Putamen (tissue), 1 donor: ENCODE measurements at places on chromosomes 2 and 18.

DNA sequence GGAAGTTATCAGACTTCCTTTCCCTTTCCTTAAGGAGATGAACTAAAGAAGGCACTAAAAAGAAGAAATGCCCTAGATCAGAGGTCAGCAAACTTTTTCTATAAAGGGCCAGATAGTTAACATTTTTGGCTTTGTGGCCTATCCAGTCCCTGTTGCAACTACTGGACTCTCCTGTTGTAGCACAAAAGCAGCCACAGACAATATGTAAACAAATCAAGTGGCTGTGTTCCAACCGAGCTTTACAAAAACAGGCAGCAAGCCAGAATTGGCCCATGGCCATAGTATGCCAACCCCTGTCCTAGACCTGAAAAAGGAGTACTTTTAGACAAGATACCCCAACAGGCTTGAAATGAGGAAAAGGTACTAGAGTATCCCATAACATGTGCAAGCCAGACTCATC is 10.9 kb downstream of the NHEJ1 start:
- DNase-seq, result no peak

DNA sequence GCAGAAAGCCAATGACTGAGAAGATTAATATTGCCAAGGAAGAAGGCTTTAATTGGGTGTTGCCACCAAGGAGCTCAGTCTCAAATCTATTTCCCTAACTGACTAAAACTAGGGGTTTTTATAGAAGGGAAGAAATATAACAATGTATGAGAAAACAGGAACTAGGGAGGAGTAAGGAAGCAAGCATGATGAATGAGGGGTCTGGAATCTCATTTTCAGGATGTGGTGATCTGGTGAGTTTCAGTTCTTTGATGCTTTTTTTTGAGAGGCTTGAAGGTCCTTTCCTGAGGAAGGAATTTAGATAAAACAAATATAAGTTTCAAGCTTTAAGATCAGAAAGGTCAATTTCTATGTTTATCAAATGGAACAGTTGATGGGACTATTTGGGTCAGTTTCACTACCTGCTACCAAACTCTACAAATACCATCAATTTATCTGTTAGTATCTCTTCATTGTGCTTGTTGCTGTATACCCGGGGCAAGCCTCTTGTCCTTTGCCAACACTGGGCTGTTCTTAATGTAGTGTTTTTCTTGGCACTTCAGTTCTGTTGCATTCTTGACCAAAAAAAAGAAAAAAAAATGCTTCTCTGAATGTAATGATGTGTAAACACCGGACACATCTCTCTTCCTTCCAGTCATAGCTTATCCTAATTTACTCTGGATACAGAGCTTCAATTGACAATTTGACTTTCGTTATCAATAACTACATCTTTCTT is 357.0 kb downstream of the GALNT13 start:
- no peak for DNase-seq

- DNase-seq, result peak; percentile 27
These were observed 27.6 kb upstream of the ASAP2 start for GRCh38 chr2:9178904-9179571.

GRCh38 chr2:45607701-45608100 is 3.4 kb downstream of the SRBD1 start:
- no peak for DNase-seq

GRCh38 chr2:191299010-191299409 is 53.8 kb downstream of the MYO1B start:
- no peak for DNase-seq

GRCh38 chr2:173193925-173194324 is 118.3 kb downstream of the MAP3K20 start:
- no peak for DNase-seq

GRCh38 chr2:204234879-204235278 is 298.3 kb downstream of the ICOS start:
- no peak for DNase-seq

DNA sequence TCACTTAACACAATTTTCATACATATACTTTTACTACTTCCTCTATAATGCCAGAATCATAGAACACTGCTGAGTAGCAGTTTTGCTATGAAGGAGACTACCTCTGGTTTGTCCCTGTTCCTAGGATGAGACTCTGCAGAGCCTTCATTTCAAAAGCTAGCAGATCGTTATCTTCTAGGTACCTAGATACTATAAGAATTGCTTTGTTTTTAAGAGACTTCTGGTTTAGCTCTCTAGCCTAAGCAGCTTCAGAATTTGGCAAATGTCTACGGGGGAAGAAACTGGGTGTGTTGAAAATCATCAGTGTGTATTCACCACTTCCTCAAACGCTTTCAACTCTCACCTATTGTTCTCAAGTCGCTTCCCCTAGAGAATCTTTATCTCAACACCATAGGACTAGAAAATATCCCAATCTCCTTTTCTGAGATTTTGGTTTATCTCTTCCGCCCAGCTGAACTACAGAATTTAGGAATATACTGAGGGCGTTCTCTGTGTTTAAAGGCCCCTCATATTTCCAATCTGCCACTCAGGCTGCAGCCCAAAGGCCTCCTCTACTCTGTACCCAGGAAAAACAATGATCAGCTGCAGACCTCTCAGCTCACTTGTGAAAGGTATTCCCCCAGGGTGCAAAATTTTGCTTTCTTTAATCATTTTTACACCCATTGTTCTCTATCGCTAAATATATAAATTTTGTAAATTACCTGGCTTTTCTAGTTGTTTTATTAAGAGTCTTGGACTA is 28.7 kb downstream of the SMAD2 start:
- DNase-seq, result no peak

DNA sequence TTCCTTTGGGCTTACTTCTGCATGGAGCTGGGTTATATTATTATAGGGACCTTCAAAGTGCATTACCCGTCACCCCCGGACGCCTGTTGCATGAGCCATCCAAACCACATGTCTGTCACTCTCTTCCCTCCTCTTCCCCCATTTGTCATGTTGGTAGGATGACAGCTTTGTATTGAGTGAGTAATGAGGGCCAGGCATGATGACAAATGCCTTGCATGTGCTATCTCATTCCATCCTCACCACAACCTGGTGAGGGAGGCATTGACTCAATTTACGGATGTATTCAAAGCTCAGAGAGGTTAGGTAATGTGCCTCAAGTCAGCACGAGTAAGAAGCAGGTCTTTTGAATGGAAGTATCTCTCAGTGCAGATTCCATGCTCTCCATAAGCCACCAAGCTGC is 510.5 kb upstream of the TNP1 start:
- DNase-seq, result no peak

- DNase-seq, result peak; percentile 71
These were observed 102.7 kb downstream of the CDCA7 start for GRCh38 chr2:173457366-173457765.

GRCh38 chr2:45445037-45445436 is 166.0 kb downstream of the SRBD1 start:
- no peak for DNase-seq

DNA sequence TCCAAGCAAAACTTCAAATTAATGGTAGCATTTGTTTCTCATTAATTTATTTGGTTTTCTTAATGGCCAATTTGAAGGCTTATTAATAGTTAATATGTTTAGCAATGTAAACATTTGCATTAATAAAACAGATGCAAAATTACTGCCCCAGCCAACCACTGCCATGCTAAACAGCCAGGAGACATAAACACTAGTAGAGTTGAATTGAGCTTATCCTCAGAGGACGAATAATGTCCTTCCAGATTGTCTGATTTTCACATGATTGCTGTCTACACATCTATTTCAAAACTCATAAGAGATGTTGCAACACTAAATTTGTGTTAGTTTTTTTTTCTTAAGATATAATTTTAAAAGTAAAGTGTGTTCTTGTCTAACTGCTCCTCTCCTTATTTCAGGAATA is 128.5 kb downstream of the DCC start:
- no peak for DNase-seq

- DNase-seq, result no peak
These were observed 2.2 kb downstream of the INO80D start for GRCh38 chr2:206083602-206084438.

DNA sequence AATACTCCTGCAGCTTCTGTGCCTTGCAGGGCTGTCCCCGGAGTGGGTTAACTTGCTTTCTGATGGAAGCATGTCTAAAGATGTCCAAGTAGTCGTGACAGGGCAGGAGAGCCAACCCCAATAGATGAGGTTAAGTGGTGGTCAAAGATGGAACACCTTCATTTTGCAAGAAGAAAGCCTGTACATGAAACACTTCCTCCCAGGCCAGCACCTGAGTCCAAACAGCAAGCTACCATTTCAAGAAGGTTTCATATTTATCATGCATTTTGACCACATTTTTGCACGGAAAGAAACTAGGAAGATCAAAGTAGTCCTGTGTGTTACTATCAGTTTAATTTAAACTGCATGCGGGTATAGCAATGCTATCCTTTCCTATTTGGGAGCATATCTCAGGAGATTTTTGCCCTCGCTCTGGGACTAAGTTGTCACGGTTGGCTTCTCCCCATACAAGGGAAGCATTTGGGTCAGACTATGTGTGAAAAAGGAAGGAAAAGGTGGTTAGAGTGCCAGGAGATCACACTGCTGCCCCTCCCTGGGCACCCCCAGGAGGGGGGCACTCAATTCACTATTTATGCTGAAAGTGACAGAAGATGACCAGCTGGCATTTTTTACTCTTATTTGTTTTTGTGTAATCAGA is 187.6 kb downstream of the ZNF521 start:
- DNase-seq, result no peak

GRCh38 chr2:71174207-71174606 is 43.8 kb downstream of the MPHOSPH10 start:
- DNase-seq, result no peak

GRCh38 chr18:67977067-67977616 is 460.6 kb upstream of the DSEL start:
- DNase-seq, result no peak

- peak; percentile 25 for DNase-seq
These were observed 593 bp downstream of the ZNF514 start for GRCh38 chr2:95158891-95159619.

GRCh38 chr2:111678651-111679050 is 205.3 kb downstream of the ANAPC1 start:
- DNase-seq, result no peak

DNA sequence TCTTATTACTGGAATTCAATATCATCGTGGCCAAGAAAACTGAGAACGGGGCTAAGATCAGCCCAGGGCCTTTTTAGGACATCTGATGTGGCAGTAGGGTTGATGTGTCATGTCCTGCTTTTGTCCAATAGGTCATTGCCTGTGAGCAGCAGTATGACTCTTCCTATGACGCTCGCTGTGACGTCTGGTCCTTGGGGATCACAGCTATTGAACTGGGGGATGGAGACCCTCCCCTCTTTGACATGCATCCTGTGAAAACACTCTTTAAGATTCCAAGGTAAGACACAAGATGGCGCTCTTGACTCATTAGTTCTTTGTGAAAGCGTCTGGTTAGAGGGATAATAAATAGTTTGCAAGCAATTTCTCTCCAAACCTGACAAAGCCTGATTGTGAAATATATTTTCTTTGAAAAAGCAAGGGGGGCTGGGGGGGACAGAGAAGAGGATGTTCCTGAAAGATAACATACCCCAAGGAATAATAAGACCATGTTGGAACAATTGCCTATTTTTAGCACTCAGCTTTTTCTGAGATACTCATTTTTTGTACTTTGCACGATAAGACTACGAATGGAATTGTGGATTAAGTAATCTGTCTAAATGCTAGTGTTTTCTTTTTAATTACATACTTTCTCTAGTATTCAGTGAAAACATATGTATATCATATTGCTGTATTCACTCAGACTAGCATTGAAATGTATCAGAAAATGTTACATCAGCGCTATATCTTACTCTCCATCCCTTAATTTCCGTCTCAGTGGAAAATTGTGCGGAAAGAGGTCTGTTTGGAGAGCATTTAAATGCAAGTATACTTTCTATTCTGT is 58.1 kb downstream of the MYO3B start:
- peak; percentile 49 for DNase-seq

DNA sequence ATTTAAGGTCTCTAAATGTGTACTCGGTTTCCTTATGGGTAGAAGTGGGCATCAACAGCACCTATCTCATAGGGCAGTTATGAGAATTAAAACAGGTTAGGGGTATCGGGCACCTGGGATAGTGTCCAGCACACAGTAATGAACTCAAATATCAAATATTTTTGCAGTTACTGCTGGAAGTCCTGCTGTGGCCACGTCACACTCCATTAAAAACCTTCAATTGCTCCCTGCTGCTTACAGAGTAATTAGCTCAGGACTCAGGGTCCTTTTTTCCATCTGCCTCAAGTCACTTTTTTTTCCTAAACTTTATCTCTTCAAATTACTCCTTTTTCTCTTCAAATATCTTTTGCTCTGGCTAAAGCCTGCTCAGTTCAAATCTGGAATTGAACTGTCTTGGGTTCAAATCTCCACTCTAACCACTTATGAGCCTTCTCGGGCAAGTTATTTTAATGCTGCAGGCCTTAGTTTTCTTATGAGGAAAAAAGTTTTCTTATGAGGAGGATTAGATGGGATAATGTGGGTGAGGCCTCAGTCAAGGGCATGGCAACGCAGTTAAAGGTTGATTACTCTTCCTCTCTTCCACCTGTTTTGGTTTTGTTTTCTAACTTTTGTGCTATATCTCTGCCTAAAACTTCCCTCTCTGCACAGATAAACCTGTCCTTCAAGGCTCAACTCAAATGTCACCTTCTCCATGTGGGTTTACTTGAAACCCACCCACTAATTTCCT is 36.6 kb downstream of the SPRED2 start:
- no peak for DNase-seq

- peak; percentile 45 for DNase-seq
These were observed at the start of gene PRKCE for GRCh38 chr2:45651415-45652089. Gene PRKCE (plus strand): TSS chr2:45651675.

- no peak for DNase-seq
These were observed at the start of gene KLHL14 for GRCh38 chr18:32772581-32773381. Gene KLHL14 (minus strand): TSS chr18:32773023. CDS start chr18:32770591, 2,432 bp downstream.

- peak; percentile 15 for DNase-seq
These were observed 14.0 kb downstream of the STRADB start for GRCh38 chr2:201465524-201465971.

- DNase-seq, result no peak
These were observed 386.8 kb downstream of the PTH2R start for GRCh38 chr2:208793434-208793833.

DNA sequence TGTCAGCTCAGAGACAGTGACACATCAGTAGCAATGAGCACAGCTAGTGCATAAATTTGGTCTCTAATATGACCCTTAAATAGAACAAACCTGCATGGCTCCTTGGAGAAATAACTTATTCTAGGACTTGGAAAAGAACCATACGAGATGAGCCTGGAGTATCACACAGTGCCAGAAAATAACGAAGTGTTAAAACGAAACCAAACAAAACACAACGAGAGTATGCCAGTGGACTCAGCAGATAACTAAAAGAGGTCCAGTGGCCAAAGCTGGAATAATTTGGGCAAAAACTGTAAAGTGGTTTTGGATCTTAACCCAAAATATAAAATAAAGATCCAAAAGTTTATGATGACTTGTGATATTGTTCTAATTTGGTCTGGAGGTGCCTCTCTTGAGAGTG is 1599.0 kb upstream of the LRRTM1 start:
- no peak for DNase-seq
